ENCODE measurements at places on chromosomes 2 and 18.

GRCh38 chr2:217866457-217866856 lies 136.3 kb downstream of the TNS1 start:
- DNase-seq: no peak

- DNase-seq: no peak
Observed at GRCh38 chr2:186542002-186542401, 47.9 kb upstream of the ITGAV start.

DNA sequence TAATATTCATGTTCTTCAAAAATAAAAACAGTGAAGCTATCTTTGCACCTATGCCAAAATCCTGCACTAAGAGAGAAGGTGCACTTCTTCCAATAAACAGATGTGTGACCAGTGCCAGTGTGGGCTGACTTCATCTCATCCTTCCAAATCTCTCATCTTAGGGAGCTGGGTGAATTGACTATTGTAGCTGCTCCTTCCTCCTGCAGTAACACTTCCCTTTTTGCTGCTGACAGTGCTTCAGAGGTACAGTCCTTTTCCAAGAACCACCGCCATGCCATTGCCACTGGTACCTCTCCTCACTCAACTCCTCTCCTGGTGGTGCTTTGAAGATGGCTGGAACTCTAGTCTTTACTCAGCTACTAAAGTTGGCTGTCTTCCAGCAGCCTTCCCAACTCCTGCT lies 42.1 kb upstream of the ARHGAP25 start:
- no peak for DNase-seq

DNA sequence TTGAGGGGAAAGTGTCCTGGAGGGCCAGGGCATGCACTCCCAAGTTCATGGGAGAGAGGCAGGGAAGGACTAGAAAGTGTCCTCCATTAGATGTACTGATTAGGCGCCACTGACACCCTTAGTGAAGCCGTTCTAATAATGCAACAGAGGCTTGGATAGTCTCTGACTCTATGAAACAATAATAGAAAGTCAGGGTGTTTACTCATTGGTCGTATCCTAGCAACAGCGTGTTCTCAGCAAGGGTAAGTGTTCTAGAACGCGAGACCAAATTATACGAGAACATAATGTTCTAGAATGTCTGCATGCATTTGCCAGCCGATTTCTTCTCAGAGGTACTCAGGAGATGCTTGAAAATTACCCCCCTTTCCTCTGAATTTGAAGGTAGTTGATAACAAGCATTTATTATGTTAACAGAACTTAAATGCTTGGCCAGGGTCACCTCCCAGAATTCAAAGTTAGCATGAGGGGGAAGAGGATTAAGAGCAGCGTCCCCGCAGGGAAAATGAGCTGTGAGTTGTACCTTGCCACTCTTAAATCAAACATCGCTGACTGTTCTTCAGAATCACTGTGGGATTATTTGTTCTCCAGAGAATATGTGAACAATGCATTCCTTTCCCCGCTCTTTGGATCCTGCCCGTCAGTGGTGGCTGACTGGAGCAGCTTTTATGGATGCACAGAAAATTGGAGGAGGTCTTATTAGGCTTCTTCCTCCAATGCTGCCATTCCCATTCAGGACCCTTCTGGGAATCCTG lies 33.7 kb upstream of the PDIA6 start:
- DNase-seq: no peak

DNA sequence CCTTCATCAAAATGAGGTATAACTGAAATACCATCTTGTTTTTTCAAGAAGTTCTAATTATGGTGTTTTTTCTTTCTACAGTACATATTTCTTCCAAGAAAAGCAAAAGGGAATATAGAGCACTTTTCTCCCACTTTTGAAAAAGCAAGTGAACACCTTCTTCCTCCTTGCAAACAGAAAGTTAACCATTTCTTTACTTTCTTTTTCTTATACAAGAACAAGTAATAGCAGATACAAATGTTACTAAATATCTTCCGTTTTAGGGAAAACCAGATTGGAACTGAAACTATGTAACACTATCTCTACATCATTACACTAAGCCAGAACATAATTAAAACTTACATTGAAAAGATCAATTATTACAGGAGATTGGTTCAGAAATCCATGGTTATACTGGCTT lies 44.0 kb downstream of the COBLL1 start:
- DNase-seq: no peak

GRCh38 chr2:180677200-180677599 lies 303.2 kb upstream of the UBE2E3 start:
- DNase-seq: no peak

- DNase-seq: no peak
Observed at GRCh38 chr2:95388091-95388692, 14.3 kb upstream of the FAHD2A start.

GRCh38 chr2:84958135-84959059 lies 12.6 kb upstream of the KCMF1 start:
- DNase-seq: no peak

- no peak for DNase-seq
Observed at GRCh38 chr18:79275992-79276391, 119.7 kb upstream of the NFATC1 start.

DNA sequence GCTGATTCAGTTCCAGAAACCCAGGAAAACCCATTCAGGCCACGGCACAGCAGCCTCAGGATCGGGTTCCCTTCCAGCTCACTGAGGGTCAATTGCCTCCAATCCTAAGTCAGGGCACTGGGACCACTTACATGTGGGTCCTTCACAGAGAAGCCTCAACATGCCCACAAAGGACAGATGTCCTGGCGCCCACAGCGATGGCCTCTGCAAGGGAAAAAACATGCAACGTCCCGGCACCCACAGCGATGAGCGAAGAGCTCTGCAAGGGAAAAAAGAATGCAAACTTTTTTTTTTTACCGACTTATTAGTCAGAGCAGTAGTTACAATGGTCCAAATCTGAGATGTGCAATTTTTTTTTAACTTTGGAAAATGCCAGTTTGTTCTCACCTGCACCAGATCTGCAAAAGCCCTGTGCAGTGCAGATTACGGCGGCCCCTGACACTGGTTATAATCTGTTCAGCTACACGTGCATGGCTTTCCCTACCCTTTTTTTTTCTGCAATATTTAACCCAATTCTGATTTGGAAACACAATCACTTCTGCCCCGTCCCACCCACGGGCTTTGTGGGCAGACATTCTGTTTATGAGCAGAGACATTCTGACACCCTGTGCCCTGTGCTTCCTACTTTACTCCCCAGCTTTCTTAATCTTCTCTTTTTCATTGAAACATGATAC lies 159.3 kb upstream of the SALL3 start:
- DNase-seq: no peak

- DNase-seq: no peak
Observed at GRCh38 chr2:109172556-109173105, 43.6 kb downstream of the SH3RF3 start.

DNA sequence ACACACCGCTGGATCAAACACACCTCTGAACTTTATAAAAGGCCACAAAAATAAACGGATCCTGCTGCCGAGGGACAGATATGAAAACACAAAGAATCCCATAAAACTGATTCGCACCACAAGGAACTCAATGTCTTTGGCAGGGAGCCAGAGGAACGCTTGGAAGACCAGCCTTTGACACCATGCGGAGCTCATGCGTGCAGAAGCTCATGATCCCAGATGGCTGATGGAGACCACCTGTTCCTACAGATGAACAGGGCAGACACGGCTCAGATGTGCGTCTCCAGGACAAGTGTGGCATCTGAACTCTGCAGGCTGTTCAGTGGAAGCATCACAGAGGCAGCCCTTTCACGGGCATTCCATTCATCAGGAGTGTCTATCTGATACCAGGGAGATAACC lies 24.9 kb downstream of the COPS9 start:
- no peak for DNase-seq

DNA sequence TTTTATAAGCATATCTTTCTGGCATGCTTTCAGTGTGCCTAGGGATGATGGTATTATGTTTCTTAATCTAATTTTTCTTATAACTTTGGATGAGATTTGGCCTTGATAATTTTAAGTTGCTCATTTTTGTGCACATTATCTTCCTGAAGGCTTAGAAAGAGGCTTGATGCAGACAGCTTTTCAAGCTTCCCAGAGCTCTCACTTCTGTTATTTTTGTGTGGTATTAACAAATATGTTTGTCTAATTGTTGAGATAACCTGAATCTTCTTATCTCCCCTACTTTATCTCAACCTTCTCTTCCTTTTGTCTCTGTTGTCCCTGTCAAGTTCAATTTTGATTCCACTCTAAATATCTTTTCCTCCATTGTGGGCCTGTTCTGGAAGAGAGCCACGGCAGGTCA lies 113.2 kb upstream of the LRRTM1 start:
- no peak for DNase-seq

DNA sequence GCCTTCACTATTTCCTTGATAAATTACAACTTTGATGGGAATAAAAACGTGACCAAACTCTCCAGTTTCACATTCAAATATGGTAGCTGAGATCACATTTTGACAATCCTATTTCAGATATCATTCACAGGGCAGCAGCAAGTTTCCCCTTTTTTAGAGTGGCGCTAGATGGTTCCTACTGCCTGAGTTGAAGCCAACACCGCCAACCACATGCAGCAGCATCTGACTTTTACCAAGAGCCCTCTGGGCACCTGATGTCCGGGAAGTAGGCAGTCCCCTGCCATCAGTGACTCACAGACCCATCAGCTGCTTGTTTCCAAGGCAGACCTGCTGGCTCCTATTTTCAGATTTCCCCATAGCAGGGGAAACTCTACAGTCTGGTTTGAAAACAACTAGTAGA lies 4.0 kb upstream of the MREG start:
- no peak for DNase-seq

DNA sequence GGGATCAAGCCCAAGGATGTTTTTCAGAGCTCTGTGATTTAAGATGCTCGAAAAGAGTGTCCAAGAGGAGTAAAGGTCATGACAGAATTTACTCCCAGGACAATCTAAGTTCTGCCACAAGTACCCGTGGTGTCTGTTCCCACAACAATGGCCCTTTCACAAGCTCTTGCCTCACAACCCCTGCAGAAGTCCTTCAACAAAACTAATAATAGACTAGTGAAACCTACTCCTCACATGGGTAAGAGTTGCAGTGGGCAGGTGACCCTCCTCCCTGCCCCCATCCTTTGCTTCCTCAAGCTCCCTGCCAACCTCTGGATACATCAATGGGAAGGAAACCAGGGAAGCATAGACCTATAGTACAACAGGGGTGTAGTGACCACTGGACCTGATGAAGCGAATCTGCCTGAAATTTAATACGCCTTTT lies 34.9 kb downstream of the PTCD3 start:
- no peak for DNase-seq

DNA sequence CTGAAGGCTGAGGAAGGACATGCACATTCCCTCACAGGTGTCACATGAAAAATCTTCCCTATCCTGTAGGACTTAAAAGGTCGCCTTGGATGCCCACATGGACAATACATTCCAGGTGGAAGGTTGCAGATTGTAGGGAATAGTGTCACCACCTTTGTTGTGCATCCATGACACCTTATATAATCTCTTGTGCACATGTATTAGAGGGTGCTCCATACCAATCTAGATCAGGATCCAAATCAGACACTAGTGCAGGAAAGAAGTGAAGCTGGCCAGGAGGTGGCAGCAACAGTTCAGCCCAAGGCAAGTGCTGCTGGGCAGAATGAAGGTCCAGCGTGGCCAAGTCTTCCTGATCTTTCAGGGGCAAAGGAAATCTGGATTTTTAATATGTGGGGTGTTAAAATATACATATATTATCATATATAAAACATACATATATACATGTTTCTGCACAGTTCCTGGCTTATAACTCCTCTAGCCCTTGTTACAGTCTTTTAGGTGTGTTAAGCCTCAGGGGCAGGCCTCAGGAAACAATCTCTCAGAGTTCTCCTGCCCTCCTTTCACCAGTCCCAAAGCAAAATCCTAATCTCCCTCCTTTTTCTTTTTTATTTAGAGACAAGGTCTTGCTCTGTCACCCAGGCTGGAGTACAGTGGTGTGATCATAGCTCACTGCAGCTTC lies 16.6 kb downstream of the NIF3L1 start:
- peak; percentile 10 for DNase-seq

GRCh38 chr18:35085450-35086380 lies 44.5 kb downstream of the MAPRE2 start:
- DNase-seq: no peak

DNA sequence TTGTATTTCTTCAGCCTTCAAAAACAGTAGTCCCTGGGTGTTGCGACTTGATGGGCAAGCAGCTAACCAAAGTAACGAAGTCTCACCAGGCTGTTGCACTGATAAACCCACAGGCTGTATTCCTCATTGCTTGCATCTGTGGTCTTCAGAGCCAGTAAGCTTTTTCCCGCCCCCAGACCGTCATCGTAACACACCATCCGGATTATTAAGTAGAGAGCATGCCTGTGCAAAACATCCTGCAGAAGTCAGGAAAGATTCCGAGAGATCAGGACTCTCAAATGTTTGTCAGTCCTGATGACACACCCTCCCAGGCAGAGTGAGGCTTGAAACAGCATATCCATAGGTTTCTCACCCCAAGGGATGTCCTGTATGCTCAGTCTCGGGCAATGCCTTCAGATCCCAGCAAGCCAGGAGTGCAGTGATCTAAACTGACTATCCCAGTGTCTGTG lies 15.9 kb downstream of the ITGB1BP1 start:
- DNase-seq: no peak

DNA sequence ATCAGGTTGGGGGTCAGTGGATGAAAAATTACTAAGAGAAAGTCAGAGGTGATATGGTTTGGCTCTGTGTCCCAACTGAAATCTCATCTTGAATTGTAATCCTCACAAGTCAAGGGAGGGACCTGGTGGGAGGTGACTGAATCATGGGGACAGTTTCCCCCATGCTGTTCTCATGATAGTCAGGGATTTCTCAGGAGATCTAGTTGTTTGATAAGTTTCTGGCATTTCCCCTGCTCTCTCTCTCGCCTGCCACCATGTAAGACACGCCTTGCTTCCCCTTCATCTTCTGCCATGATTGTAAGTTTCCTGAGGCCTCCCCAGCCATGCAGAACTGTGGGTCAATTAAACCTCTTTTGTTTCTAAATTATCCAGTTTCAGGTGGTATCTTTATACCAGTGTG lies 945.8 kb upstream of the CRIM1 start:
- no peak for DNase-seq

GRCh38 chr2:143696651-143697050 lies 567.4 kb downstream of the ARHGAP15 start:
- no peak for DNase-seq

DNA sequence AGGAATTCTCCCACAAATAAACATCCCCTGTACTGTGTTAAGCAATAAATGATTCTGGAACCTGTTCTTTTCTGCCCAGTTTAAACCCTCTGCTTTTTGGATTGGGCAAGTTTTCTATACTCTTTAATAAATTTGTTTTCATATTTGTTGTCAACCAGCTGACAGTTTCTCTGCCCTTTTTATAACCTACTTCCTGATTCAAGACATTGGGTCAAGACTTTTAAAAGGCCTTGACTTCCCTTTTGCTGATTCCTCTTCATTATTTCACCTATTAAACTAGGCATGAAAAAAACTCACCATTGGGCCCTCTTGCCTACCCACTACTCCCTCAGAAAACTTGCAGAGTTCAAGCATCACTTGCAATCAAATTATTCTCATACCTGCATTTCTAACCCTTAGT lies 459.5 kb downstream of the ARHGAP15 start:
- DNase-seq: no peak

- no peak for DNase-seq
Observed at GRCh38 chr18:79106084-79106483, 36.9 kb downstream of the ATP9B start.

- no peak for DNase-seq
Observed at GRCh38 chr18:21725201-21725600, 15.4 kb upstream of the MIB1 start.

- DNase-seq: no peak
Observed at GRCh38 chr2:42792087-42792582, 248 bp downstream of the HAAO start.

- DNase-seq: no peak
Observed at GRCh38 chr2:100611079-100612029, 48.6 kb downstream of the PDCL3 start.

Measured in stimulated activated CD4-positive, alpha-beta T cell treated with anti-CD3 and anti-CD28 coated beads, Interleukin-1b, Interleukin-23, amount 100 ng/mL, for 1 hour (primary cell).